ENCODE measurements at places on chromosomes 2 and 18.

DNA sequence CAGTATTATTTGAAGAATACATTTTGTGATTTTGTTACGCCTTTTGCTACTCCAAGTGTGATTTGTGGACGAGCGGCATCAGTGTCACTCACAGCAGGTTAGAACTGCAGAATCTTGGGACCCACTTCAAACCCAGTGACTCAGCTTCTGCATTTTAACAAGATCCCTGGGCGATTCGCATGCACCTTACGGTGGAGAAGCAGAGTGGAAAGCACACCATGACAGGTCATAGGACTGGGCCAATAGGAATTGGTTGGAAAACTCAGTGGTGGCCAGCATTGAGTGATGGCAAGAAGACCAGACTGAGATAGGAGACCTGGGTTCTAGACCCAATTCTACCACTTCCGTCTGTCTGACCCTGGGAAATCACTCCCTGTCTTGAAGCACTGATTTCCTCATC is 26.3 kb downstream of the CTLA4 start:
- DNase-seq, result no peak

DNA sequence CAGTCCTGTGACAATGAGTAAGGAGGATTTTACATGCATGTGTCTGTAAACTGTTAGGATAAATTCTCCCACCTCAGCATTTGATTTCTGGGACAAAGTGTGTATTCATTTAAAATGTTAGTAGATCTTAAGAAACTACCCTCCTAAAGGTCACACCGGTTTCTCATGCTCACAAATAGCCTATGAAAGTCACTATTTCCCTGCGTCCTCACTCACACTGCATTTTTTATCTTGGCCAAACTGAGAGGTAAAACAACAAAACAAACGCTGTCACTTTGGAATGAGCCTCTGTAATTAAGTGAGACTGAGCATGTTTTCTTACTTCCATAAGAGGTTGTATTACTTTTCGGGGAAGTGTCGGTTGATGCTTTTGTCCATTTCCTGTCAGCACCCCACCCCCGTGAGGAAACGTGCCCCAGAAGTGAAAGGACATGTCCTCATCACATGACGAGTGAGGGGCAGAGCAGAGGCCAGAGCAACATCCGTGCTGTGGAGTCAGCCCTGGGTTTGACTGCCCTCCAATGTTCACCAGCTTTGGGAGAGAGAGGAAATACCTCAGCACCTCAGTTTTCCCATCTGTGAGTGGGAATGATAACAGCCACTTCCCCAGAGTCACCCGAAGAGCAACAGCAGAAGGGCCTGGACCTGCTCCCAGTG is 3.1 kb downstream of the GYPC start:
- no peak for DNase-seq

- no peak for DNase-seq
Observed at GRCh38 chr2:159230145-159230877, 56.2 kb downstream of the WDSUB1 start.

DNA sequence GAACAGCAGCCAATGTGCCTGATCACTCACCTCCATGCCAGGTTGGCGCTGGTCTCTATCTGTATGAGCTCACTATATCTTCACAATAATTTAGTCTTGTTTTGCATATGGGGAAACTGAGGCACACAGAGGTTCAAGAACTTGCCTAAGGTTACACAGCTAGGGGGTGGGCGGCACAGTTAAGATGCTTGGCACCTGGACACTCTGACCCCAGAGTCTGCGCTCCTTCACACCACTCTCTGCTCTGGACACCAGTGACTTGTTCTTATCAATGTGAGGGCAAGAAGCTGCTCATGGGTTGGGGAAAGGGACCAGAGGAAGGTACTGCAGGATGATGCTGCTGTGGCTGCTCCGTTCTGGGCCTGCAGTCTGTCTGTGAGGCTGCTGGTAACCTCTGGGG is 27.1 kb downstream of the FBLN7 start:
- DNase-seq, result no peak

DNA sequence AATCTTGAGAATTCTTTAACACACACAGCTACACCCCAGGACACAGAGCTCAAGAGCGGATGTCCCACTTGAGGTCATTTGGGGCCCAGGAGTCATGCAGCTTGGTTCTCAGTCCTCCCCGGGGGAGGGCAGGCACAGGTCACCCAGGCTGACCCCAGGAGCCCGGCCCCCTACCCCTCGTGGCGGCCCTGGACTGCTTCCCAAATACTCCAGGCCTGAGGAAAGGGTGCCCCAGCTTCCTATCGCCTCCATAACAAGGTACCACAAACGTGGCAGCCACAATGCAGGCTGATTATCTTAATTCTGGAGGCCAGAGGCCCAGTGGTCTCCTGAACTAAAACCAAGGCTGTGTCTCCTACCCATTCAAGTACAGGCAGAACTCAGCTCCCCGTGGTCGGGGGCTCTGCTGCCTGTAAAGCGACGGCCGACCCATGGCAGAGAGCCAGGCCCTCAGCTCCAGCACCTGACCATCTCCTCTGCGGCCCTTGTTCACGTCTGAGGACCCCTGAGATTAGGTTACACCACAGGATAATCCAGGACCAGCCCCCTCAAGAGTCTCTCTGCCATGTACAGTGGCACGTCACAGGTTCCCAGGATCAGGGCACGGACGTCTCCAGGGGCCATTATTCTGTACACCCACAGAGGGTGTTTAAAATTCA is 10.5 kb downstream of the SLC66A2 start:
- no peak for DNase-seq

DNA sequence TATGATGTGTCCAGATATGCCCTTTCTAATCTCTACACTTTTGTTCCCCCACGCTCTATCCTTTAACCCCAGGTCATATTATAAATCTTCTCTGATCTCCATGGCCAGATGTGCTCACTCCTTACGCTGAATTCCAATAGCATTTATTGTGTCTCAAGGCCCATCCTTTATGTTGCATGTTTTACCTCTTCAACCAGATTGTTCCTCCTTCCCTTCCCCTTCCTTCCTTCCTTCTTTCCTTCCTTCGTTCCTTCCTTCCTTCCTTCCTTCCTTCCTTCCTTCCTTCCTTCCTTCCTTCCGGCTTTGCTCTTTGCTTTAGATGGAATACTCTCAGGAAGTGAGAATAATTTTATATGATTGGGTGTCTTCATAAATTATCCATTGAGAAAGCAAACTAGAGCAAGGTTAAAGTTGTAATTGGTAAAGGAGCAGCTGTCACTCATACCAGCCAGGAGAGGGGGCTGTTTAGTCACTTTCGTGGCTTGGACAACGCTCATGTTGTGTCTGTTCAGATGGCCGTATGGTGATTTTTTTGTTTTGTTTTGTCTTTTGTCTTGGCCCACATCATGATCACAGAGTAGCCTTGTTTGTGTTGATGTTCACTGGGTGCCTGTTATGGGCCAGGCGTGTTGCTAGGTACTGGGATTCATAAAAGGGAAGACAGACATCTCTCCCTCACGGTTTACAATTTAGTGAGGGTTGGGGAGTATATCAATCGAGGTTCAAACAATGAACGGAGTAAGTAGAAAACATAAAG is 68.0 kb downstream of the DAW1 start:
- DNase-seq, result no peak

DNA sequence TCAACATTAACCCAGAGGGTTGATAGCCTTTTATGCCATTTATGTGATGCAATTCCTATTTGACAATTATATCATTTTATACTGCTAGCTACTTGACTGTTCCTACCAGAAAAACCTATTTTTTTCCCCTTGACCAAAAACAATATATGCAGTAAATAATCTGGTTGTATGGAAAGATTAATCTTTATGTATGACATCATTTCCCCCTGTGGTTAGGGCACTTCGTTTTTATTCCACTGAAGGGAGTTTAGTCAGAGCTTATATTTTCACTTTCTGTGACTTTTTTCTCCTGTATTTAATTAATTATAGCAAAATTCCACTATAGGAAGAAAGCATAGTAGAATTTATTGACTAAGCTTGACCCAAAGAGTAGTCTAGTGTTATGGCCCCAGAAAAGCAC is 107.6 kb downstream of the HAUS1 start:
- no peak for DNase-seq

DNA sequence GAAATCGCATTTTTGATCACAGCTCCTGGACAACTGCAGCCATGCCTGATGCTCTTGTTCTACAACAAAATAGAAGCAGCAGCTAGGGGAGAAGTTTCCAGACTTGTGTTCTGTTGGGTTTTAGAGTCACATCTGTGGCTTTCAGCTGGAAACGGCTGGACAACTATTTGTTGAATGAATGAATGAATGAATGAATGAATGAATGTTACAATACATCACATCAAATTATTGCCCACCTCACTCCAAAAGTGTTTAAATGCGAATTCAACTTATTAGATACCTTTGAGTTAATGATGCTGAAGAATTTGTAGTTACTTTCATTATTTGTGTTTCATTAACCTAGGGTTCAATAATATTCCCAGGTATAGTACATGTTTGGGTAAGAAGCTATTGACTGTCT is 8.5 kb upstream of the METTL21A start:
- no peak for DNase-seq

DNA sequence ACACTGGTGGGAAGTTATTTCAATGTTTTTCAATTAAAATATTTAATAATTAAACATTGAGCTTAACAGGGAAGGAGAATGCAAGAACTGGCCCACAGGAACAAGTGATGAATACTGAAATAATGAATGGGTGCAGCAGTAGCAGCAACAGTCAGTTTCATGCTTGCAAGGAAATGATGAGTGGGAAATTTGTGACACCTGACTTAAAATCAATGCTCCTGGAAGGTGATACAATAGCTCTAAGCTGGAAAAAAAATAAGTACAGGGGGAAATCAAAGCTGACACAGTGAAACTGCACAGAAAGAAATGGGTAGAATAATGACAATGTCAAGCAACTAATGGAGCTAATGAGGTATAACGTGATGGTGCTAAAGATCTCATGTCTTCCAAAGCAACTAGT is 184.5 kb downstream of the IKZF2 start:
- no peak for DNase-seq

GRCh38 chr18:76571689-76572088 is 76.6 kb upstream of the ZNF516 start:
- DNase-seq, result no peak

GRCh38 chr2:155273323-155273722 is 574.8 kb downstream of the KCNJ3 start:
- no peak for DNase-seq

DNA sequence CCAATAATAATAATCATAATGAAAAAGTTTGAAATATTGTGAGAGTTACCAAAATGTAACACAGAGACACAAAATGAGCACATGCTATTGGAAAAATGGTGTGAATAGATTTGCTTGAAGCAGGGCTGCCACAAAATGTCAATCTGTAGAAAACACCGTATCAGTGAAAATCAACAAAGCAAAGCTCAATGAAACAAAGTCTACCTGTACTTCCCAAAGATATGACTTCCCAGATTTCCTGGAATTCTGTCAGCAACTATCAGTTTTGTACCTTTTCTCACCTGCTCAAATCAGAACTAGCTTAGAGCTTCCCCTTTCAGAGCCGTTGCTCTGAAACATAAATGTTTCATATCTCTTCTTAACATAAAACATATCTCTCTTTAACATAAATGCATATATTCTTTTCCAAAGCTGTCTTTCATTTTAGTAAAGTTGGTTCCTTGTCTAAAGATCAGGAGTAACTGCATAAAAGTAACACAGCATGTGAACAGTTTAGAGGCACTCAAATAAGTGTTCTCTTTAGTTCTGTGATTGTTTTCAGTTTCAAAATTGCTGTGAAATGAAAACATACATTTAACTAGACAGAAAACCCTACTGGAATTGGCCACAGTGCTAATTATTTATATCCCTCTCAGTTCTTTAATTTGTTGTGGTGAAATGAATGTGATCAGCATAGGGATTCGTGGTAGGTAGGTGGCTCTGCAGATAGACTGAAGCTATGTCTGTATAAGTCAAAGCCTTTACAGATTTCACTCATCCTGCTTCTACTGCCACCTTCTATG is 262.5 kb downstream of the KCNJ3 start:
- DNase-seq, result no peak

GRCh38 chr2:109029490-109030201 is 40.6 kb upstream of the EDAR start:
- no peak for DNase-seq

DNA sequence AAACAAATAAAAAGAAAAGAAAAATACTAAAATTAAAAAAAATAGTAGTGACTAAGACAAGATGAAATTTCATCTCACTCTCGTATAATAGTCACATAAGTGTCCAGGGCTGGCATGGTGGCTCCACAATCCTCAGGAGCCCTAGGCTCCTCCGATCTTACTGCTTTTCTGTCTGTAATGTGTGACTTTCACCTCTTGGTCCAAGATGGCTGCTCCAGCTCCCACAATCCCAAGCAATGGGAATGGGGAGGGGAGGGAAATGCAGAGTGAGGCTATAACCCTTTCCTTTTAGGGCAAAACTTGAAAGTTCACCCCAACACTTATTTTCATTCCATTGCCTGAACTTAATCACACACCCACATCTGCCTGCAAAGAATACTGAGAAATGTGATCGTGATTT is 90.4 kb downstream of the MOGAT1 start:
- DNase-seq, result no peak

GRCh38 chr2:159571540-159572260 is 44.6 kb downstream of the BAZ2B start:
- no peak for DNase-seq

DNA sequence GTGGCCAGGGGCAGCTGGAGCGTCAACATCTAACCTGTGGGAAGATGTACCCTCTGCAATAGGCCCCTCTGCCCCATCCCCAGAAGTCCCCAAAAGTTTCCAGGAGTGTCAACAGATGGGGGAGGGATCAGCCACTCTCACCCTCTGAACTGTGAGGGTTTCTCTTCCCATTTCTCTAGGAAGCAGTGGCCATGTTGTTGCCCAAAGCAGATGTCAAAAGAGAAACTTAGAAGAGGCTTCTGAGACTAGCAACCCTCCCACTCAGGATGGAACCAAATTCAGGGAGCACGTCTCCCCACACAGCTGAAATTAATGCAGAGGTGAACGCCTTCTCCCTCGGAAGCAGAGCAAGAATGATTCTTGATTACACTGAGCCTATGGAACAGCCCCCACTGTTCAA is 70.3 kb downstream of the ARL4C start:
- DNase-seq, result no peak

DNA sequence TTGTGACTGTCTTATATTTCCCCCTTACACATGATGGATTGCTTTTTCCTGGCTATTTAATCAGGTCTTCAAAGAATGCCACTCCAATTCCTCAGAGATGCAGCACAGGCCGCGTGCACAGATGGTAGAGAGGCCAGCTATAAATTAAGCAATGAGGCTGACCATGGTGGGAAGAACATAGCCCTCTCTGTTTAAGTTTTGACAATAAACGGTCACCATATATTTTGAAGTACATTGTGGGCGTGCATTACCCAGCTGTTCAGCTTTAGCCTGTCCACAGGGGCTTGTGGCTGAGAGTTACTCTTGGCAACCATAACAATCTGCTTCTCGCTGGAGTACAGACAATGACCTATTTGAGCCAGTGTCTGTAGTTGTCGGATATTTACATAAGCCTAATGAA is 730.8 kb downstream of the DCC start:
- no peak for DNase-seq

All from NCI-H1436 treated with DMSO at 0.1 percent for 48 hours (cell line).